ENCODE measurements at places on chromosomes 7 and 10. TPM values are rescaled to one million over a fixed set of nuclear protein-coding genes. Genes with fewer than 3 reads are reported as not detected.

DNA sequence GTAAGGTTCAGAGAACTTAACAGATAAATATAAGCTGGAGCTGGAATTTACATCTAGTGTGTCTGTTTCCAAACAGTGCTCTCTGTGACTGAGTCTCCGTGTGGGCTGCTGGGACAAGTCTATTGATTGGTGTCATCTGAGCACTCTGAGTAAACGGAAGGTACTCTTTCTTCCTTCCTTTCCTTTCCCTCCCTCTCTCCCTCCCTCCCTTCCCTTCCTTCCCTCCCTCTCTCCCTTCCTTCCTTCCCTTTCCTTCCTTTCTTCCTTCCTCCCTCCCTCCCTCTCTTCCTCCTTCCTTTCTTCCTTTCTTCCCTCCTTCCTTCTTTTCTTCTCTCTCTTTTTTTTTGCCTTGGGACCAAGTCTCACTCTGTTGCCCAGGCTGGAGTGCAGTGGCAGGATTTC lies 61.8 kb downstream of the ANKRD61 start:
- no peak for DNase-seq

- DNase-seq, result no peak
These were observed 98.2 kb downstream of the CCNY start for GRCh38 chr10:35434533-35434932.

GRCh38 chr10:11328264-11329061 lies 283.0 kb downstream of the USP6NL start:
- DNase-seq, result no peak

- no peak for DNase-seq
These were observed 58.5 kb downstream of the PAX2 start for GRCh38 chr10:100803908-100804307.

The SLC39A12 gene
- total RNA-seq, result not detected

GRCh38 chr10:54363390-54363789 lies 437.6 kb downstream of the PCDH15 start:
- no peak for DNase-seq

- no peak for DNase-seq
These were observed 133.7 kb downstream of the LRRN3 start for GRCh38 chr7:111224354-111225231.

DNA sequence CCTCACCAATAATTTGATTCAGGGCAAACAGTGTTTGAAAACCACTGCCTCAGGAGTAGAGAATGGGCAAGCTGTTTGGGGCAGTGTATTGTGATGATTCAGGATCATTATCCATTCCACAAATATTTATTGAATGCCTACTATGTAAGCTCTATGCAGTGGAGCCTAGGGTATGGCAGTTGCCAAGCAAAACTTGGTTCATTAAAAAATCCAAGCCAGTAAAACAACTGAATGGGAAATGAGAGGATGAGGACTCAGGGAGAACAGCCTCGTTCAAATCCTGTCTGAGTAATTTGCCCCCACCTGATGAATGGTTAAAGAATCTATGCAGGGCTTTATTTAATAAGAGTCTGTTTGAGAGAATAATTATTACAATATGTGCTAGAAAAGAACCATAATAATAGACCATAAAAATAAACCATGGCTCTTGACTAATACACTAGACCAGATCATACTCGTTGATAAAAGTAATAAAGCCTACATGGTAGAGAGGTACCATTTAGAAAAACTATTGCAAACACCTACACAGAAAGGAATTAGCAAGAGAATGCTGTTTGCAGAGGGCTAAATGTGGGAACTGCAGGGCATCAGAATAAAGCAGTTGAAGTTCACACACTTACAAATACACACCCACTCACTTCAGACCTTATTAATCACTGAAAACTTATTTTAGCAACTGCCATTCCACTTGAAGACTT lies 71.7 kb downstream of the CREB5 start:
- DNase-seq, result no peak

DNA sequence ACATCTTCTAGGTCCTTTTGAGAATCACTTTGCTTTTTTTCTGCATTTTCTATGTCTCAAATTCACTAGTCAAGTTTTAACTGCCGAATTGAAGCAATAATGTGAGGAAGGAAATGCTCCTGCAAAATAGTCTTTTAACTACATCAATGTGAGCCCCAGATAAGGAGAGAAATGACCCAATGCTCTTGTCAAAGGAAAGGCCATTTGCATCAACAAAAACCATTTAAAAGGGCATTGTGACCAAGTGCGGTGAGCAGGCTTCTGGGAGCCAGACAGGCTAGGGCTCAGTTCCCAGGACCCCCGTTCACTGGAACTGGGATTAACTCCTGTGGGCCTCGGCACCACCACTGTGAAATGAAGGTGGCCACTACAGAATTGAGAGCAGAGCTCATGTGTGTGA lies 127.9 kb upstream of the EEPD1 start:
- no peak for DNase-seq

DNA sequence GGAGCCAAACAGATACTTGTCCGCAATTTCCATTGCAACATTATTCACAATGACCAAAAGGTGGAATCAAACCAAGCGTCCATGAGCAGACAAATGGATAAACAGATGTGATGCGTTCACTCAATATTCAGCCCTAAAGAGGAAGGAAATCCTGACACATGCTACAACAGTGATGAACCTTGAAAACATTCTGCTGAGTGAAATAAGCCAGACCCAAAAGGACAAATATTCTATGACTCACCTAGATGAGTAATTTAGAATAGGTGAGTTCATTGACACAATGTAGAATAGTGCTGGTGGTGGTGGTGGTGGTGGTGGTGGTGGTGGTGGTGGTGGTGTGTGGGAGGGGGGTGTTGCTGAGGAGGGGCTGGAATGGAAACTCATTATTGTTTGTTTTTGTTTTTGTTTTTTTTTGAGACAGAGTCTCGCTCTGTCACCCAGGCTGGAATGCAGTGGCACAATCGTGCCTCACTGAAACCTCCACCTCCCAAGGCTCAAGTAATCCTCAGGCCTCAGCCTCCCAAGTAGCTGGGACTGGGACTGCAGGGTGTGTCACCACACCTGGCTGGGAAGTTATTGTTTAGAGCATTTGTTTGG lies 28.6 kb downstream of the SMKR1 start:
- DNase-seq, result no peak

The SAMD9 gene
- total RNA-seq, result 15.6 TPM

GRCh38 chr10:107814865-107815487 lies 650.5 kb upstream of the SORCS1 start:
- no peak for DNase-seq

DNA sequence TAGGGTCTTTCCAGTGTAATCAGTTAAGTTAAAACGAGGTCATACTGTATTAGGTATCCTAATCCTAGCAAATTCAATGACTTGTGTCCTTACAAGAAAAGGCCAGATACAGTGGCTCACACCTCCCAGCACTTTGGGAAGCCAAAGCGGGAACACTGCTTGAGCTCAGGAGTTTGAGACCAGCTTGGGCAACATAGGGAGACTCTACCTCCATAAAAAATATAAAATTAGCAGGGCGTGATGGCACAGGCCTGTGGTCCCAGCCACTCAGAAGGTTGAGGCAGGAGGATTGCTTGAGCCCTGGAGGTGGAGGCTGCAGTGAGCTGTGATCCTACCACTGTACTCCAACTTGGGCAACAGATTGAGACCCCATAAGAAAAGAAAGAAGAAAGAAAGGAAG lies 61.1 kb downstream of the CXCL12 start:
- DNase-seq, result peak; percentile 51

The ENO4 gene
- 0.70 TPM for total RNA-seq

DNA sequence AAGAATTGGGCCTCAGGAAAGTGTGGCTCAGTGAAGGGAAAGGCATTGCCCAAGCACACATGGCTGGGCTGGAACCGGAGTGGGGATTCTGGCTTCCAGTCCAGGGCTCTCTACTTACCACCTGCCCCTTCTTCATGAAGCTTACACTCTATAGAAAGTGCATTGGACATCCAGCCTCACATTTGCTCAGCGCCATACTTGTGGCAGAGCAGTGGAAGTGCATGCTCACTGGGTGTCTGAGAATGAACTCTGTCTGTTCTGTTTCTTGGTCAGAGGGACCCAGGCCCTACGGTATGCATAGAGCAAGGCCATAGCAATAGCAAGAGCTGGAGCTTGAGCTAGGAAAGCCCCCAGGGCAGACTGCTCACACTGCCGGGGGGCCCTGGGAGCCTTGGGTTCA lies 1253.5 kb downstream of the TYW1 start:
- DNase-seq, result no peak

The AZGP1 gene
- total RNA-seq, result not detected

DNA sequence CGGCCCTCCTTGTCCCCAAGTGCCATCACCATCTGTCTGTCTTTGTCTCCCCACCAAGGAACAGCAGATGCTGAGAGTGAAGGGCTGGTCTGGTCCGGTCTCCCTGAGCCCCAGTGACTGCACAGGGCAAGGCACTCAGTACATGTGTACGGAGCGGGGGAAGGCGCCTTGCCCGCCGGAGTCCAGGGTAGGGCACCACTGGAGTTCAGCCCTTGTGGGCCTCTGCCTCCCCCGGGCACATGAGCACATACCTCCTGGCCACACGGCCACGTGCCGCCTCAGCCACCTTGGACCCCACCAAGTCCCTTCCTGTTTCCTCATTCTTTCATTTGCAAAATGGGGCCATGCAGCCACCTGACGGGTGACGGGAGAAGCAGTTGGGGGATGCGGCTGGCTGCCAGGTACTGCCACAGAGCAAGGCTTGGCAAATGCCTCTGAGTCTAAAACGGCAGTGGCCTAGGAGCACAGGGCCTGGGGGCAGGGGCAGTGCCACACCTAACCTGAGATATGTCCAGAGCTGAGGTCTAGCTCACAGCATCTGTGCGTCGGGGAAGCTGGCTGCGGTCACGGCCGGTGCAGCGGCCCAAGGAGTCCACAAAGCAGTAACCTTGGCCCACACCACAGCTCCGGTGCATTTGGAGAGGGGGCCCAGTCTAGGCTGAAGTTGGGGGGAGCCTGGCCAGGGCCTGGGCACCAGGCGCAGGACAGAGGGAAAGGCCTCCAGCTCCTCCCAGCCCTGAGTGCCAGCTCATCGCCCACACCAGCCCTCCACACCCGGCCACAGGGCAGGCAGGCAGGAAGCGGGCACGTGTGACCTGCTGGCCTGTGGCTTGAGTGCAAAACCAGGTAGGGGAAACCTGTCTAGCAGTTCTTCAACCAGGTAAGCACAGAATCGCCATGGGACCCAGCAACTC lies 5.2 kb downstream of the ADAP1 start:
- DNase-seq, result no peak

DNA sequence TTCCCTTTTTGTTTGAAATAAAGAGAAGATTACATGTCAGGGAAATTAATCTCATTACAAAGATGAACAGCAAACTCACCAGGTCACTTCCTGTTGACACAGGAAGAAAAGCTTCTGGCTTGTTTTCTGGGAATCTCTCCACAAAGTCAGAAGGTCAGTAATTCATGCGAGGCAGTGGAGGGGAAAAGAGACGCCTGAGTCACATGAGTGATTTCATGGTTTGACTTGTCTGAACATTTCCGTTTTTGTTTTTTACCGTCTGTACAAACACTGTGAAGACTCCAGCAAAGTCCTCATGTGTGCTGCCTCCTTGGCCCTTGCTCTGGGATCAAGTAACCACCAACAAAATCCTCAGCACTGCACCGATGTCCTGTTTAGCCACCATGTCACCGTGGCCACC lies 2.5 kb upstream of the HABP2 start:
- no peak for DNase-seq

GRCh38 chr10:132486539-132487121 lies 51.0 kb upstream of the INPP5A start:
- DNase-seq, result no peak

GRCh38 chr7:857661-858060 lies 18.7 kb upstream of the GET4 start:
- DNase-seq, result no peak

- DNase-seq, result no peak
These were observed 274.4 kb upstream of the SEMA3A start for GRCh38 chr7:84469034-84469433.

- no peak for DNase-seq
These were observed 23.2 kb upstream of the MKI67 start for GRCh38 chr10:128149267-128150014.

The TMEM26 gene
- total RNA-seq, result 3.9 TPM

The VAX1 gene
- 3.2 TPM for total RNA-seq

DNA sequence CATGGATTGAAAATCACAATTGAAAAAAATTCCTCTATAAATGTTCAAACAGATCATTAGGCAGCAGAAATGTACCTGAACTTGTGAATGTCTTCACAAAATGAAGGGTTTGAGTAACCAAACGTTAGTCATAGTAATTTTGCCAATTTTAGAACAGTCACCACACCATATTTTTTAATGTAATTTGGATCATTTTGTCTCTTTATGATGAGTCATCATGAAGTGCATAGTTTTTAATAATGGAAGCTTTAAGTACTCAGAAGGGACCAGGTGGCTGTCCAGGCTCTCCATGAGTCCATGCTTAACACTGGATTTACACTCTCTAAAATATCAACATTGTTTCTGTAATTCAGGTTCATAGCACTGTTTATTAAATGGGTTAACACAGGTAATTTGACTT lies 219.2 kb downstream of the ETV1 start:
- DNase-seq, result no peak

DNA sequence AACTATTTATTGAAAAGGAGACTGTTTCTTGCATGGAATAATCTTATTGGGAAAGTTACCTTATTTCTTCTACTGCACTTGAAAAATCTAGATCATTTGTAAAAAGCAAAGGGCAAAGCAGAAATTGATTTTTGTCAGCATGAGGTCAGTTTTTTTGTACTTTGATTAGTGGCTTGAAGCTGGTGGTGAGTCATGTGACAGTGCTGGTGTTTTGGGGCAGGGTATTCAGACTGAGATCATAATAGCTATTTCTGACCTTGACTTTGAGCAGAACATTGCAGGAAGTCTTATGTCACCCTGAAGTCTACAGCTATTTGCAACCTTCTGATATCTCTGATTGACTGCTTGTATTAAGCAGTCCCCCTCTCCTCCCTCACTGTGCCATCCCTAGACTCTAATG lies 66.3 kb upstream of the SORCS3 start:
- DNase-seq, result no peak

DNA sequence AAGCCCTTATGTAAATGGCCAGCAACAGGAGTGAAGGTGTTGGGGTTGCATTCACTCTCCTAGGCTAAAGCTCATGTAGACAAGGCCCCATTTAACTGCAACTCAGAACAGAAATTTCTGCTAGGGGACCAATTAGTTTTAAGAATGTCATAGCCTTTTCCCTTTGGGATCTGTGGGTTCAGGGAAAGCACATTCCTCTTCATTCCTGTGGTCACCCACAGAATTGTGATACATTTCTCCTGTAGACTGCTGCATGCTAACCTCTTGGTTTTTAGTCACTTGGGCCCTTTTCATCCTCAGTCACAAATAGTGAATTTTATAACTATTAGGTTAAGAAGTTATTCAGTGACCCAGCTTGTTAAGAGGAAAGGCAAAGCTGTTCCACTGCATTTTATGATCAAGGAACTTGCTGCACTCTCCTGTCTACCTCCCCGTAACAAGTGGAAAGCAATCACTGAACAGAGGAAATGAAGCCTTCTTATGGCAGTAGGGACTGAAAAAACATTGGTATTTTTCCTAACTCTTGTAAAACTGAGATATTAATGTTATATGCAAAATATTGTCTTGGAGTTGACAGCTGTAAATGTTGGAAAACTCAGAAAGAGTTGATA lies 124.9 kb downstream of the SND1 start:
- no peak for DNase-seq

All from osteocyte (in vitro differentiated cells).